ENCODE measurements at places on chromosomes 12 and 14. TPM values are rescaled to one million over a fixed set of nuclear protein-coding genes. Genes with fewer than 3 reads are reported as not detected.

The ITGA7 gene
- total RNA-seq = 0.88 TPM

The CTSG gene
- not detected for total RNA-seq

The RNASE3 gene
- not detected for total RNA-seq

The MGAT4C gene
- 1.1 TPM for total RNA-seq

The CCDC184 gene
- total RNA-seq = 1.2 TPM

The SAMD15 gene
- 2.1 TPM for total RNA-seq

The PRH2 gene
- not detected for total RNA-seq

The CACNA2D4 gene
- total RNA-seq = not detected

The ITGB7 gene
- total RNA-seq = 0.39 TPM

The PLEKHD1 gene
- 0.23 TPM for total RNA-seq

The FAM90A1 gene
- total RNA-seq = not detected

The NRXN3 gene
- total RNA-seq = 0.39 TPM

The ZNF10 gene
- total RNA-seq = 3.0 TPM
